Right ventricle myocardium superior (tissue), 1 donor: ENCODE measurements at places on chromosomes 4 and X.

DNA sequence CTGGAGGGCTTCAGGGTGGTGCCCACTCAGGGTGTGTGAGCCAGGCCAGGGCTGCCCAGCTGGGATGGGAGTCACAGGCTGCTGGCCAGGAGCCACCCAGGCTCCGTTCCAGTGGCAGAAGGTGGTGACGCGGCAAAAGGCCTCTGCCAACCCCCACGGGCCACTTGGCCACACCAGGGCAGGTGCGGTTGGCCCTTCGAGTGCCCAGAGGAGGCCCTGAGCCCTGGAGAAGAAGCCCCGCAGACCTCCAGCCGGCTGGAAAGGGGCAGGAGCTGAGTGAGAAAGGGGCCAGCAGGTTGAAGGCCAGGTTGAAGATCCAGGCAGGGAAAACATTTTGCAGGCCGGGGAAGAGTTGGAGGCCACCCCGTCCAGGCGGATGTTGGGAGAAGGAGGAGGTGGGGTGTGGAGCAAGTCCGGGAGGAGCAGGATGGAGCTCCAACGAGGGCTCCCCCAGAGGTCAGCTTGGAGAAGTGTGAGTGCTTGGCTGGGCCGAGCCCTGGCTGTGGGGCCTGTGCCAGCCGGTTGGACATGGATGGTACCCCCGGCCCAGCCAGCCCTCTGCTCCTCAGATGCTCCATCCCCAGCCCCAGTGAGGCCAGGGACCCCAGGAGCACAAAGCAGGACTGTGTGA, 2.8 kb upstream of the CPLX1 start:
- peak; percentile 56 for DNase-seq

GRCh38 chrX:120269373-120270035, 18.9 kb downstream of the ZBTB33 start:
- DNase-seq = no peak

DNA sequence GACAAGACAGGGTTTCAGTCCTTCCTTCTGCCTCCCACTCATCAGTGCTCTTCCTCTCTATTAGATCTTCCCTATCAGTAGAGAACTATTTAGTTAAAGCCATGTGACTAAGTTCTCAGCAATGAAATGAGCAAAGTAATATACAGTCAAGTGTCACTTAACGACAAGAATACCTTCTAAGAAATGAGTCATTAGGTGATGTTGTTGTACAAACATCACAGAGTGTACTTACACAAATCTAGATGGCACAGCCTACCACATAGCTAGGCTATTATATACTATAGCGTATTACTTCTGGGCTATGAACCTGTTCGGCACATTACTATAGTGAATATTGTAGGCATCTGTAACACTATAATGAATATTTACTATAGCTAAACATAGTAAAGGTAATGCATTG, 71.3 kb downstream of the POU4F2 start:
- no peak for DNase-seq

DNA sequence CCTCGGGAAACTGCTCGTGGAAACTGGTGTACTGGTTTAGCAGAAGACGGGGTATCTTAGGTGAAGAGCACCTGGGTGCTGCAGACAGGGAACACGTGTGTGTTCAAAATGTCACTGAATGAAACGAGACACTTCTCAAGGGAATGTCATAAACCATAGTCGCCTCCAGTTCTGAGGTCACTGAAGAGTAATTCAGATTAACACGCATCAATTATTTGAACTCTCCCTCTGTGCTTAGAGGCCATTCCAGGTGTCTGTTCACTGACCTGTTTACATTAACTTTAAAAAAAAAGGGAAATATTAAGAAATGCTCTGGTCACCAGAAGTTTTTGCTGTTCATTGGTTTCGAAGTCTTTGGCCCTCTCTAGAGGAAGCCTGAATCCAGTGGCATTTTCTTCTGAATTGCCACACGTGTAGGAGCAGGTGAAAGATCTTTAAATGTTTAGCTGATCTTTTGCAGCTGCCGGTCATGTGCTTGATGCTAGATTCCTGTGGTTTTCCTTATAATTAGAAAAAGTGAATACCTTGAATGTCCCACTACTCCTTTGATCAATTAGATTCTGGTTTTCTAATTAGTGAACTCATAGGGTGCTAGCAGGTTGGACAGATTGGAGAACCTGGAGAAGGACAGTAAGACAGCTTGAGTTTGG, 330.5 kb downstream of the ARHGAP10 start:
- no peak for DNase-seq

DNA sequence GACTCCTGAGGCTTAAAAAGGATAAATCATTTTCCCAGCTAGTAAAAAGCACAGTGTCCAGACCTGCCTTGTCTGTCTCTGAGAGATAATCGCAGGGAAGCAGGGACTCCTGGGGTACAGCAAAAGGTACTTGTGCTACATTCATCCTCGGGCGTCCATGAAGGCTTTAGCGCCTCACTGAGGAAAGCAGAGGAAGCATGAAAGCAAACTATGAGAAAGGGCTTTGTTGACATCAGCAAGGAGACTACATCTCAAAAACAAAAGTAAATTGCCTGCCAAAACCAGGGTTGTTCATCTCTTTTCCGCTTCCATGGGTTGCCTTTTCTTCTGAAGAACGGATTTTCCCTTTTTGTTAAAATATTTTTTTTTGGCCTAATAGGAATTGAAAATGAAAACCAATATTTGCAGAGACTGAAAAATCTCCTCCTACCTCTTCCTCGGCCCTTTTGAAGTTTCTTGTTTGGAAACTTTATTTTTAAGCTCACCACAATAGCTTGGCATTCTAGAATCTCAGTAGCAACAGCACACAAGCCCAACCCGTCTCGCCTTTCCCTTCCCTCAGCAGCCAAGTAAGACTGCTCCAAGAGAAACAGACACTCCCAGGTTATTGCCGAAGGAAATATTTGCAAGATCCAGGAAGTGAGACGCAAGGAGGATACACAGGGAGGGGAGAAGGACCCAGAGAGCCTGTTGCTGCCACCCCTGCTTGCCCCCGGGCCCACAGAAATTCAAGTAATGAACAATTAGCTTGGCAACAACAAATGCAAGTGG, 148.3 kb upstream of the DGKK start:
- DNase-seq = no peak

- peak; percentile 35 for DNase-seq
These were observed 6.8 kb downstream of the CFAP99 start for GRCh38 chr4:2425386-2426068.

- no peak for DNase-seq
These were observed 22.8 kb upstream of the SEC24B start for GRCh38 chr4:109410776-109411175.

DNA sequence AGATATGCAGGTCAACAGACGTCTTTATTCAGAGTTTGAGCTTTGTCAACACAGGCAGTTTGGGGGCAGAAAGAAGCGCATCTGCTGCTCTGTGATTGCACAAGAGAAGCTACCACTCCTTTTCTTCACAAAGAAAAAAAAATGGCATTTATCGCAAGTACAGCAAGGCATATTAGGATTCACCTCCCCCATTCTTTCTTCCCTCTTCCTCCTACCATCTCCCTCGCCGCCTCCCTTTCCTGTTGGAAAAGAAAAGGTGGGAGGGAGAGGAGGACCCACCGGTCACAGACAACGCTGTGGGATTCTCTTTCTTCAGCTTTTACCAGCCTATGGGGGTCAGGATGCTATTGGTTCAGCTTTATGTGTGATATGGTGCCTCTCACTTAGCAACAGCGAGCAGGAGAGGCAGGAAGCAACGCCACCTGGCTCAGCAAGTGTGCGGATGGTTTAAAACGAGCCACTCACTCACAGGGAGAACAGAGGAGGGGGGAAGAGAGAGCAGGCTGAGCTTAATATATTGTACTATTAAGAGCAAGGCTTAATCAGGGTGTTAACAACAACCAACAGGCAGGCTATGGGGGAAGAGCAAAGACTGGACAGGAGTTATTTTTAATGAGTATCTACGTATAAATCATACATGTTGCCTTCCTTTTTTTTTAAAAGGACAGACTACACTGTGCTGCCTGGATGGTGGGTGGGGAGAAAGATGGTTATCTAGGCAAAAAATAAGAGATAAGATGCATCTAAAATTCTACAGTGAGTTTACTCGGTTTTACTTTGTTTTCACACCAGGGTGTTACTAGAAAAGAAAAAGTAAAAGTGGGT, 104.7 kb downstream of the MAML3 start:
- peak; percentile 46 for DNase-seq

DNA sequence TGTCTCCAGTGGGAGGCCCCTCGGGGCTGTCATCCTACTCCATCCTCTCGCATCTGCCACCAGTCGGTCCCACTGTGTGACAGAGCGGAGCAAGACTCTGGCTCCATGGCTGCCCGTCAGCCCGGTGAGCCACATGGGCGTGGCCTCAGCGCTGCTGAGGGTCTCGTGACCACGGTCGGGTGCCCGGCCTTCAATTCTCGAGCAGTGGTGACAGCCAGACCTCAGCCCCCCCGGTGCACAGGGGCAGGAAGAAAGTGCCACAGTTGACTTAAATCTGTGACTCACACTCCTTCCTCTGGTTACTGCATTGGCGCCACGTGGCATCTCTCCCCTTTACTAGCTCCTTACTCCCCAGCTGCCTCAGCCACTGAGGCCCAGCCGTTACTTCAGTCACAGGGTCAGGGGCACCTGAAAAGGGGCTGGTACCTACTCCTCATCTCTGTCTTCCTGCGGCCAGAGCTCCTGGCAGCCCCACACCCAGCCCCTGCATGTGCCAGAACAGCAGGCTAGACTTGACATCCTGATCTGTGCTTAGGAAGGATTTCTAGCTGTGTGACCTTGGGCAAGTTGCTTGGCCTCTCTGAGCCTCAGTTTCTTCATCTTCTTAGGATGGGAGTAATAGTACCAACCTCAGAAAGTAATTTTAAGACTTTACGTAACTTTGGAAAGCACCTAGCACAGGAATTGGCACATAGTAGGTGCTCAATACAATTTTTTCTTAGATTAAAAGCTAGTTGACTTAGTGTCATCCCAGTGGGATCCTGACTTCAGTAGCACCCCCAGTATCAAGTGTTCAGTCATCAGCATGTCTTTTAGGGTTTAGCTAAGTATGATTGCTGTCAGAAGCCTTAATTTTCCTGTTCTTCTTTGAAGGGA, 66.1 kb downstream of the TNIP2 start:
- DNase-seq = no peak

GRCh38 chr4:39721788-39722187, 23.9 kb downstream of the UBE2K start:
- DNase-seq = no peak

DNA sequence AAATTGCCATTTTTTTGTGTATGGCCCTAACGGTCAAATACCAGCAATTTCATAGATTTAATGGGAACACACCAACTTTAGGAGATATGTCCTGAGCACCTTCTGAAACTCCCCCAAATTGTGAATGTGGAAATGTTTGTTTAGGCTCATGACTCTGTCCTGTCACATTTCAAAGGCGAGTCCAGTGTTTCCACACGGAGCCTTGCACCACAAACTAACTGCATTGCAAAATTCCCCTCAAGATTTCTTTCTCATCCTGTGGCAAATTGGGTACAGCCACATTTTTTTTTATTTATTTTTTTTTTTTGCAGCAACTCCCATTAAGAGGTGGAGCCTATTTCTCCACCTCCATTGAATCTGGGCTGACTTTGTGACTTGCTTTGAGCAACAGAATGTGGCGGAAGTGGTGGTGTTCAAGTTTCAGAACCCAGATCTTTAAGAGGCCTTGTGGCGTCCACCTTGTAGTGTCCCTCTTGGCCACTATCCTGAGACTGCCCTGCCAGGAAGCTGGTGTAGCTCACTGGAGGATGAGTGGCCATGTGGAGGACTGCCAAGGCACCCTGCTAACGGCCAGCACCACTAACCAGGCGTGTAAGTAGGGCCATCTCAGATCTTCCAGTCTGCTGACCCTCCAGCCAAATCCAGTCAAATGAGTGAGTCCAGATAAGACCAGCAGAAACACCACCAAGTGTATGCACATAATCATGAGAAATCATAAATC, 172.4 kb upstream of the SCML1 start:
- DNase-seq = peak; percentile 43

GRCh38 chr4:185128272-185129119, 14.6 kb upstream of the SLC25A4 start:
- DNase-seq = peak; percentile 48

GRCh38 chr4:88169298-88169697, 10.9 kb upstream of the ABCG2 start:
- DNase-seq = no peak

DNA sequence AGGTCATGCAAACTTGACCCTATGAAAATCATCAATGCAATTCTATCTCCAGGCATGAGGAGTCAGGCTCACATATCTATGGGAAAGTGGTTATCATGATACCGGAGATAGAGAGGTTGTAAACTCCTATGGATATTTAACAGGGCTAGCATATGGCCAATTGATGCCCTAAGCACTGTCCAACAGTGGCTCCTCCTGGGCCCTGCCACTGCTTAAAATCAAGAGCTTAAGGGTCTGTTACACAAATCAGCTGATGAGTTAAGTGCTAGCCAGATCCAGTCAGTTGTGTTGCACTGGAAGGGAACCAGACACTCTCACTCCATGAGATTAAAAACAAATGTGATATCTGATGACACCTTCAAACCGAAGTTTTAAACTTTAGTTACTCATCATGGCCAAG, 337.6 kb downstream of the STIM2 start:
- DNase-seq = no peak

- DNase-seq = peak; percentile 67
These were observed 64.0 kb downstream of the POLR2B start for GRCh38 chr4:57042711-57043169.

DNA sequence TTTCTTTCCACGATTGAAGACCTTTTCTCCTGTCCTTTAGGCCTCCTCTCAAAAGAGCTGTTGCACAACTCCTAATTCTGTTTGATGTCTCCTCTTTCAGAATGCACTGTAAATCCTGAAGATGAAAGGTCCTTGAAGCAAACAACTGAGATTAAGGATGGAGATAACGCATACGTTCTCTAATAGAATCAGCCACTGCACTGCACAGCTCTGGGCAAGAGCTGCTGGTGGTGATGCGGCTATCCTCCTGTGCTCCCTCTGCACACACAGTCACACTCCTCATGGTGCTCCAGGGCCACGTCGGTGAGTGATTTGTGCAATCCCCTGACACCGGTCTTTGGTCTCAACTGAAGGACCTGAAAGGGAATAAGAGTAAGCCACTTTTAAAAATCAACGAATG, 208.7 kb downstream of the PDGFC start:
- DNase-seq = no peak

- no peak for DNase-seq
These were observed 103.8 kb downstream of the EFNB1 start for GRCh38 chrX:68932611-68933010.

- no peak for DNase-seq
These were observed 369.7 kb downstream of the BCOR start for GRCh38 chrX:39728025-39728424.

DNA sequence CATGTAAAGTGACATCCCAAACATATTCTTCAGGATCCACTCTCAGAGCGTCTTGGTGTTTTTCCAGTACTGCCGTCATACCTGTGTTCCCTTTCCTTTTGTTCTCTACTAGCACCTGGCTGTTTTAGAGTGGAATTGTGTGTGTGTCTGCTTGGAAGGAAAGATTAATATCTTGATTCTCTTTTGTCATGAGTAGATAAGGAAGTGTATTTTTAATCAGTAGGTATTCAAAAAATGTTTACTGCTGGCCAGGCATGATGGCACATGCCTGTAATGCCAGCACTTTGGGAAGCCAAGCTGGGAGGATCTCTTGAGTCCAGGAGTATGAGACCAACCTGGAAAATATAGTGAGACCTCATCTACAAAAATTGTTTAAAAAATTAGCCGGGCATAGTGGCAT, 198.8 kb downstream of the CBR4 start:
- DNase-seq = no peak
